ENCODE measurements at places on chromosomes 16 and 17.
A peak's percentile ranks its signal among the peaks of the same experiment; 100 is the strongest.

DNA sequence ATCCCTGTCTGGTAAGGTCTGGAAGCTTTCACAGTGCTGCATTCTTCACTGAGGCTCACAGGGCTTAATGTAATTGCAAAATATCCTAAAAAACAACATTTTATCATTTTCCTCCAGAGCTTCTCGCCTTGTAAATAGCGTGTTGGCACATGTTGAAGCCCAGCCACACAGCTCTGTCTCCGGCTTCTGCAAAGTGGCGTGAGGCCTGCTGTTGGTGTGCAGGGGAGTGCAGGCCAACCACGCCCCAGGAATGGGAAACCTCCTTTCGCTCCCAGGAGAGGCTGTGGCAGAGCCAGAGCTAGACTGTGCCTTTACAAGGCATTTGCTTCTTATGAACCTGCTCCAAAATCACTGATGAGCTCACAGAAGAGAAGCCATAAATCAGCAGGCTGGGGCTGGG is 248.2 kb upstream of the MAF start:
- DNase-seq, result no peak

- peak; percentile 2 for DNase-seq
Observed at GRCh38 chr16:10126686-10127085, 55.5 kb downstream of the GRIN2A start.

- DNase-seq, result no peak
Observed at GRCh38 chr17:8910969-8911604, 43.6 kb upstream of the PIK3R6 start.

DNA sequence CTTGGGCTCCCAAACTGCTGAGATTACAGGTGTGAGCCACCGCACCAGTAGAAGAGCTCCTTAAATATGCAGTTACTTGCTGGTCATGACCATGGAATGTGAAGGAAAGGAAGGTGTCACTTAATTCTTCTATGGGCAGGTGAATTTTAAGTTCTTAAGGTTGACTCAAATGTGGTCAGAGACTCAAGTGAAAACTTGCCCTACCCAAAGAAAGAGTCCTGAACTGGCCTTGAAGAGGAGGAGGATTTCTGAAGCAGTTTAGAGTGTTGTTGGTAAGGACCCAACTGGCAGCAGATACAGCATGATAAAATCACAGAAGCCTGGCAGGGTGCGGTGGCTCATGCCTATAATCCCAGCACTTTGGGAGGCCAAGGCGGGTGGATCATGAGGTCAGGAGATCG is 29.4 kb downstream of the CHD9 start:
- no peak for DNase-seq

GRCh38 chr17:29623283-29623647 is 553 bp upstream of the CORO6 start:
- DNase-seq, result no peak

GRCh38 chr17:63395075-63395805 is 50.9 kb downstream of the CYB561 start:
- no peak for DNase-seq
